ENCODE measurements at places on chromosomes 7 and 10.

GRCh38 chr7:10521306-10521705 is 452.4 kb upstream of the PHF14 start:
- no peak for DNase-seq

DNA sequence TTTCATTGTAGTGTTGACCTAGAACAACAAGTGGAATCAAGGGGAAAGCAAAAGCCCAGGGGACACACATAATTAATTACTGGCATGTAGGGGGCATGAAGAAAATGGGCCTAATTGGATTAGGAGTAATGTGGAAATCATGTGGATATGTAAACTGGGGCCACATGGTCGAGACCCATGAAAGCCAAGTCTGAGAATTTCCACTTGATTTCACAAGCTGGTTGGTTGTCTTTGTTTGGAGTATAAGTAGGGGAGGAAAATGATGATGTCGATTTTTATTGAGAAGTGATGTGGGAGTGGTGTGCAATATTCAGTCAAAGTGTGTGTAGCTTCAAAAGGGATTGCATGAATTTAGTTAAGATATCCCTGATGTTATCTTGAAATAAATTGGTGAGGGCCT is 131.8 kb downstream of the LRRC4 start:
- no peak for DNase-seq

- DNase-seq = no peak
Measured at GRCh38 chr10:131902211-131902610, 1.4 kb downstream of the PPP2R2D start.

DNA sequence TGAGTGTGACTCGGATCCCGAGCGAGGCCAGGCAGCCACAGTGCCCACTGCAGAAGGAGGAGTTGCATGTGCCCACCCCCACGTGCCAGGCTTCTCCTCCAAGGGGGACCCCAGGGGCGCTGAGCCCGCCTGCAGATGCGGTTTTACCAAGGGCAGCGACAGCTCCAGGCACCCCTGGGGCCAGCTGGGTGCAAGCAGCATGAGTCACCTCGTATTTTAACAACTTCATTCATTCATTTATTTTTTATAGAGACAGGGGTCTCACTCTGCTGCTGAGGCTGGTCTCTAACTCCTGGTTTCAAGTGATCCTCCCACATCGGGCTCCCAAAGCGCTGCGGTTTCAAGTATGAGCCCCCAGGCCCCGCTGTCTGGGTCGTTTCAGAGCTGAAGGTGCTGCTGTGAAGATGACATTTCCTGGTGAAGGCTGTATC is 1.3 kb upstream of the FOXL3 start:
- no peak for DNase-seq

- no peak for DNase-seq
Measured at GRCh38 chr10:113129117-113129516, 179.1 kb downstream of the TCF7L2 start.

DNA sequence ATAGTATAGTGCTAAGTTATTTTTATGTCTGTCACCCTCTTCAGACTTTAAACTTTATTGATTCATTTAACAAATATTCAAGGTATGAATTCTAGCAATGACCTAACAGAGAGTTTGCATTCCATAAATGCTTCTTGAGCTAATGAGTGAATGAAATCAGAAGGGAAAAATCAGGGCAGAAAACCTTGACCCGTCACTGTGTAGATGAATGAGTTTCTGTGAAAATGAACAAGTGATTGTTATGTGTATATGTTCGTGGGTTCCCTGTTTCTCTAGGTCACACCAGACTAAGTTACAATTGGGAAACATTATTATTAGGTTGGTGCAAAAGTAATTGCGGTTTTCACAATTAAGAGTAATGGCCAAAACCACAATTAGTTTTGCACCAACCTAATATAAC is 30.1 kb downstream of the APBB1IP start:
- DNase-seq = no peak

- no peak for DNase-seq
Measured at GRCh38 chr7:111873326-111873646, 311.0 kb upstream of the IMMP2L start.

GRCh38 chr7:34269084-34269483 is 363.7 kb downstream of the BMPER start:
- DNase-seq = no peak

GRCh38 chr7:41478187-41478586 is 224.7 kb downstream of the INHBA start:
- DNase-seq = no peak

- DNase-seq = no peak
Measured at GRCh38 chr7:162632-163297, 29.6 kb upstream of the FAM20C start.

DNA sequence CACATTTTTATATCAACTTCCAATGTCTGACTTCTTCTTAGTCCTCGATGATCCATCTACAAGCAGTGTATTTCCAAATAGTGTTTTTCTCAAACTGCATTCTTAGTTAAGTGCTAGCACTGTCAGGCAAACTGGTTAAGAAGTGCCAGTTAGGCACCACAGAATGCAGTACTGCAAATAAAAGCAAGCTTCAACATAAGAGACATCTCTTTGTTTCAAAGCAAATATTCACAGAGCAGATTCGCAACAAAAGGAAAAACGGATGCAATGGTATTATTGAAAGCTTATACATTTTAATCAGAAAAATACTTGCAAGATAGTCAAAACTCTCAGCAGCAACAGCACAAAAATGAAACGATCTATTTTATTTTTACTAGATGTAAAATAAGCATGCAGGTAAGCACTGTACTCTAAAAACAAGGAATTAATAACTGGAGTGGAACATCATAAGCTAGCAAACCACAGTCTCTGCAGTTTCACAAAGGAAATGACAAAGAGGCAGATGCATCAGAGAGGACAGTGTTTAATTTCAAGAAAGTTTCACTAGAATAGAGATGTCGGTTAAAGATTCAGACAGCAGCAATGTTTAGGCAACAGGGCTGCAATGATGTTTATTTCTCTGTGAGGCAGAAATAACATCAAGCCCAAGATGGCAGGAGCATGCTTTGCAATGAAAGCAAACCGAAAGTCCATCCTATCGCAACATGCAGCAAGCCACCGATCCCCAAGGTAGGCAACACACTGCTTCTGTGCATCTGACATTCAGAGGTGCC is 82.0 kb downstream of the FGFR2 start:
- no peak for DNase-seq

DNA sequence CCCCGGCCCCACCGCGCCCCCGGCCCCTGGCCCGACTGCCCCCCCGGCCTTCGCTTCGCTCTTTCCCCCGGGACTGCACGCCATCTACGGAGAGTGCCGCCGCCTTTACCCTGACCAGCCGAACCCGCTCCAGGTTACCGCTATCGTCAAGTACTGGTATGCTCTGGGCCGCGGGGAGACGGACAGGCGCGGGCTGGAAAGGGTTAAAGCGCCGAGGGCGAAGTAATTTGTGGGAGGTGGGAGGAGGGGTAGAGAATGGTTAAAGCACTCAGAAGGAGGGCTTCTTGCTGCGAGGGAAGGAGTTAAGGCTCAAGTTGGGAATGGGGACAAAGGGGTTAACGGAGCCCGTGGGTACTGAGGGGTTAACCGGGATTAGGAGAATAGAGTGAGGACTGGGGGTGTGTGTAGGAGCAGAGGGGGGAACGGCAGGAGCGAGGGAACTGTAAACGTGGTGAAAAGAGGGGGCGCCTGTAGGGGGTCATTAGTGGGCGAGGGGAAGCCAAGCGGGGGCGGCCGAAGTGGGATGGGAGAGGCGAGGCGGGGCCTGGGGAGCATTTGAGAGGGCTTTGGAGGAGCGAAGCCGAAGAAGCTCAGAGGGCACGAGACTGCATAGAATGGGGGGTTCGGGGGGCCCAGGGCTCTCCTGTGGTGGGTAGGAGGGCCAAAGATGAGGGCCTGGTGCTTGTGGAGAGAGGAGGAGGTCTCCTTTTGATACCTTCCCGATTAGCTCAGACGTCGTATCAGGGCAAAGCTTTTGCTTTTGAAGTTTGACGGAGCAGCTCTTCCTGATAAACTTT is 605 bp downstream of the SUFU start:
- peak; percentile 36 for DNase-seq

GRCh38 chr10:15545884-15546283 is 173.8 kb downstream of the ITGA8 start:
- DNase-seq = no peak

DNA sequence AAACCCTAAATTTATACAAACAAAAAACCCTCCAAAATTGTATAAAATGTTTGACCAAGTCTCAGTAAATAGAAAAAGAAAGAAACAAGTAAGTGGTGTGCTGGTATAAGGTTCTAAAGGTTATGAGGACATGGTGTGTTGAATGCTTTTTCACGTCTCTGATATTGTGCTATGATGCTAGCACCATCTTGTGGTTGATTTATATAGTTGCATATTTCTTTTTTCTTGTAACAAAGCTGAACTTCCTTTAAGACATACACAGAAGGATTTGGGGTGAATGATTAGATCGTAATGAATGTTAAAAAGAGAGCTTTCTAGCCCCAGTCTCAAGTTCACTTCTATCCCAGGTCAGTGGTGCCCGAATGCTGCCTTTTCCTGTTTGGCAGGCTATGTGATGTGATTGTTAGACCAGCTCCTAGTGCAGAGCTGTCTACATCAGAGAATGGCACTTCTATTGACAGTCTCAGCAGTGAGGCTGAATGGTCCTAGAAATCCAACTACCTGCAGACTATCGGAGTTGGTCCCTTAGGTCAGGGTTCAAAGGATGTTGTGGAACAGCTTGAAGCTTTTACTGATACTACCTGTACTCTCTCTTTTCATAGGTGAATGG is 25.0 kb downstream of the VTI1A start:
- DNase-seq = peak; percentile 53

GRCh38 chr7:158827411-158828132 is 1.7 kb downstream of the ESYT2 start:
- peak; percentile 50 for DNase-seq

GRCh38 chr10:117074621-117075020 is 63.4 kb downstream of the VAX1 start:
- DNase-seq = no peak

- DNase-seq = no peak
Measured at GRCh38 chr7:149000961-149001360, 27.3 kb downstream of the PDIA4 start.

DNA sequence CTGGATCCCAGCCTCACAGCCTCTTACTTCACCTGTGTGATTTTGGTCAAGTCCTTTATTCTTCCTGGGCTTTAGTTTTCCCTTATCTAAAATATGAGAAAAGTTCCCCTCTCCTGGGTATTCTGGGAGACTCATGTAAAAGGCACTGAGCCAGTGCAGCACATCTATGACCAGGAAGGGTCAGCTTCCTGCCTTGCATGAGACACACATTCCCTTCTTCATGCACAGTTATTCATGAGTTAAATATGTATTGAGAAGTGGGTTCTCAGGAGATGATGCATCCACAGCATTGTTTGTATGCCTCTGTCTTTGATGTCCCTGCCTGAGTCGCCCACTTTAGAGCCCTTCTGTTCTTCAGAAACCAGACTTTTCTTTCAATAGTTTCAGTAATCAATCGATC is 33.3 kb downstream of the EGFR start:
- DNase-seq = no peak

GRCh38 chr7:44267719-44268421 is 57.5 kb downstream of the CAMK2B start:
- no peak for DNase-seq

DNA sequence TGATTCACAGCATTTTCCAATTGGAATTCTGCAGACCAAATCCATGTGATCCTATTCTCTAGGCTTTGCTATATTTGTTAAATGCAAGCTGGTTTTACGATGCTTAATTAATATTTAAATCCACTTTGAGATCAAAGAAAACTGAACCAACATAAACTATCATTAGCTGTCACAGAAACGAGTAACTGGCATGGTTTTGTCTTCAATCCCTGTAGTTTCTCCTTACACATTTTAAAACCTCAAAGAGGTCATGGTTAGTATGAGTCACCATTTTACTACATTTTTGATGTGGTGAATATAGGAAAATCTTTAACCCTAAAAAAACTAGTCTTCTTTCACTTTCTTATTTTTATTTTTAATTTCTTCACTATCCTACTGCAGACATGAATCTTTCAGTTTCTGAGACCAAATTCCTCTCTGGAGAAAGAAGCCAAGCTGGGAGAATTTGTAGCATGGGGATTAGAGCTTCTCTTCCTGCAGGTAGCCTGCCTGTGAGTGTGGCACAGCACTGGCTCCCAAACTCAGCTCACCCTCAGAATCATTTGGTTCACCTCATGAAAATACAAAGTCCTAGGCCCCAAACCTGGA is 8.7 kb upstream of the LIPM start:
- DNase-seq = peak; percentile 32

DNA sequence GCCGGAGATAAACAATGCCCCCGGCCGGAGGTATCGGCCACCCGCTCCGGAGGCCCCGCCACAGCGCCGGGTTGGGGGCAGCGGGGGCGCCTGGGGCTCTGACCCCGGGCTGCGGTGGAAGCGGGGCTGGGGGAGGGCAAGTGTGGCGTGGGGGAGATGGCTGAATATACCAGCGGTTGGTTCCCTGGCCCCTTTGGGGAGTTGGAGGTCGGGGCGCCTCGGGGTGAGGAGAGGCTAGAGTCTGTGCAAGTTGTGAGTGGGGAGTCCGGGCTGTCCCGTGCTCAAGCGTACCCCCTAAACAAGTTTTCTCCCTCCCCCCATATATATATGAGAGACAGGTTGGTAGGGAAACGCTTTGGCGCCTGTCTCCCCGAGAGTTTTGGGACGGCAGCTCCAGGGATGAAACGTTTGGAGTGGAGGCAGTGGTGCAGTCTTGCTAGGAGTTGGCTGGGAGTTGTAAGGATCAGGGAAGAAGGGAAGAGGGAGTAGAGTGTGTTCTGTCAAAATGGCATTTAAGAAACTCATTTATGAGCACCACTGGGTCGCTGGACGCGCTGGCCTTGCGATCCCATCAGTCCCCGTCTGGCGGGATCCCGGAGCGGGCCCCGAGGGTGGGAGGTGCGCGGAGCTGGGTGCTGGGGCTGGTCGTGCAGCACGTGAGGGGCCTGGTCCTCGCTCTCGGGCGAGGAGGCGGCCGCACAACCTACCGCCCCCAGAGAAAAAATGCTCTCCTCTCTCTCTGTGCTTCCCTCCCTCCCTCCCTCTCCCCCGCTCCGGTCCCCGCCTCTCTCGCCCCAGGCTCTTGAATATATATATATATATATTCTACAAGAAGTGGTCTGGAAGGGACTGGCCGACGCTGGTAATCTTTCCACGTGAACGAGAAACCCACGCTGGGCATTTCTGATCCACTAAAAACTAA is 1.1 kb downstream of the TET1 start:
- DNase-seq = no peak

- no peak for DNase-seq
Measured at GRCh38 chr10:16049782-16050181, 189.5 kb upstream of the MINDY3 start.

- DNase-seq = no peak
Measured at GRCh38 chr10:109866168-109866994, 56.9 kb downstream of the XPNPEP1 start.

DNA sequence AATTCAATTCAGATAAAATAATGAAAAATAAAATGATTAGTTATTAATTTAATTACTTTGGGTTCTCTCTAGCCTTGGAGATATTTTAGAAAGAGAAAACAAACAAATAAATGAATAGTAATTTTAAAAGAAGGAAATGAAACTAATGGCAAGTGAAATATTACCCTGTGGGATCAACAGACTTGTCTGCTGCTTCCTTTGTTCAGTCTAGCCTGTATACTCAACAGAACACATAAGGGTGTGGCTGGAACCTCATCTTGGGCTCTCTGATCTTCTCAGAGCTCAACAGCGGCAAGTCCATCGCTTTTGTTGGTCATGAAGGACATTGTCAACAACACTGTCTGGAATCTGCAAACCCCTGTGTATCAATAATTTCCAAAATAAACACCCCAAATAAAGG is 904.9 kb downstream of the IPMK start:
- no peak for DNase-seq
